ENCODE measurements at places on chromosomes 7 and 10.
A peak's percentile ranks its signal among the peaks of the same experiment; 100 is the strongest.

GRCh38 chr10:114174695-114175188 is 739 bp upstream of the CCDC186 start:
- DNase-seq = peak; percentile 69

- no peak for DNase-seq
Measured at GRCh38 chr10:48842231-48842630, 97.4 kb downstream of the LRRC18 start.

- DNase-seq = no peak
Measured at GRCh38 chr7:1815051-1815481, 145.0 kb downstream of the ELFN1 start.

- no peak for DNase-seq
Measured at GRCh38 chr7:2802504-2803341, 41.4 kb downstream of the GNA12 start.

DNA sequence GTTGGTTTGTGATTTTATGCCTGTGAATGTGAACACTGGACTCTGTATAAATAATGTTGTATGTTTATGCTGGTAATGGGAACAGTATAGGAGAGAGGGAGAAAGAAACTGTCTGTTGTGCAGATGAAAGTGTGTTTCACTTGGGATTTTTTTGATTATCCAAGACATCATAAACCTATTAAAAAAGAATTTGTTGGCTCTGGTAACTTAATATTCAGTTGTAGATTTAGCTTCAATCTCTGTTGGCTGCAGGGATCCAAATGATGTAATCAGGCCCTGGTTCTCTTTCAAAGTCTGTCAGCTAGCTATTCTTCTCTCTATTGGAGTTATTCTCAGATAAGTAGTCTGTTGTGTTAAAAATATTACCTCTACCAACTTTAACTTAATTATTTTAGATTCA is 168.8 kb upstream of the RHOBTB1 start:
- DNase-seq = no peak

GRCh38 chr7:150402671-150403321 is 23.7 kb downstream of the ZNF775 start:
- no peak for DNase-seq

- DNase-seq = no peak
Measured at GRCh38 chr10:129550076-129550475, 83.0 kb downstream of the MGMT start.

DNA sequence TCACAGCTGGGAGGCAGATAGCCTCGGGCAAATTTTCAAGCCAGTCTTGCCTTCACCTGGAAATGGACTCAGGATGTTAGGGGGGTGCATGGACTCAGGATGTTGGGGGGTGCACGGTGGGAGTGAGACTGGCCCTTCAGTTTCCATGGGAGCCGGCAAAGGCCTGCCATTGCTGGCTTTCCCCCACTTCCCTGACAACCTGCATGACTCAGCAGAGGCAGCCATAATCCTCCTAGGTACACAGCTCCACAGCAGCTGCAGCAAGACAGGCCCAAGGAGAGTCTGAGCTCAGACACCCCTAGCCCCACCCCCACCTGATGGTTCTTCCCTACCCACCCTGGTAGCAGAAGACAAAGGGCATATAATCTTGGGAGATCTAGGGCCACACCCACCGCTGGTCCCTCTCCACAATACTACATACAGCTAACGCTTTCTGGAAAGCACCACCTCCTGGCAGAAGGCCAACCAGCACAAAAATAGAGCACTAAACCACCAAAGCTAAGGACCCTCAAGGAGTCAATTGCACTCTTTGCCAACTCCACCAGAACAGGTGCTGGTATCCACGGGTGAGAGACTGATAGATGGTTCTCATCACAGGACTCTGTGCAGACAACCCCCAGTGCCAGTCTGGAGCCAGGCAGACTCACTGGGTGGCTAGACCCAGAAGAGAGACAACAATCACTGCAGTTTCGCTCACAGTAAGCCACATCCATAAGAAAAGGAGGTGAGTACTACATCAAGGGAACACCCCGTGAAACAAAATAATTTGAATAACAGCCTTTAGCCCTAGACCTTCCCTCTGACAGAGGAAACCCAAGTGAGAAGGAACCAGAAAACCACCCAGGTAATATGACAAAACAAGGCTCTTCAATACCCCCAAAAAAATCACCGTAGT is 18.3 kb downstream of the C7orf25 start:
- DNase-seq = no peak

DNA sequence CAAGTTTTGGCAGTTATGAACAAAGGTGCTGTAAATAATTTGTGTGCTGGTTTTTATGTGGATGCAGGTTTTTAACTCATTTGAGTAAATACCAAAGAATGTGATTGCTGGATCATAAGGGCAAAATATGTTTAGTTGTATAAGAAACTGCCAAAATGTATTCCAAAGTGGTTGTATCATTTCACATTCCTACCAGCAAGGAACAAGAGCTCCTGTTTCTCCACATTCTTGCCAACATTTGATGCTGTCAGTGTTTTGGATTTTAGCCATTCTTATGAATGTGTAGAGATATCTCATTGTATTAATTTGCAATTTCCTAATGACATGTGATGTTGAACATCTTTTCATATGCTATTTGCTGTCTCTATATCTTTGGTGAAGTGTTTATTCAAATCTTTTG is 207.3 kb upstream of the LRGUK start:
- no peak for DNase-seq

GRCh38 chr10:110619514-110620397 is 24.4 kb upstream of the RBM20 start:
- no peak for DNase-seq

DNA sequence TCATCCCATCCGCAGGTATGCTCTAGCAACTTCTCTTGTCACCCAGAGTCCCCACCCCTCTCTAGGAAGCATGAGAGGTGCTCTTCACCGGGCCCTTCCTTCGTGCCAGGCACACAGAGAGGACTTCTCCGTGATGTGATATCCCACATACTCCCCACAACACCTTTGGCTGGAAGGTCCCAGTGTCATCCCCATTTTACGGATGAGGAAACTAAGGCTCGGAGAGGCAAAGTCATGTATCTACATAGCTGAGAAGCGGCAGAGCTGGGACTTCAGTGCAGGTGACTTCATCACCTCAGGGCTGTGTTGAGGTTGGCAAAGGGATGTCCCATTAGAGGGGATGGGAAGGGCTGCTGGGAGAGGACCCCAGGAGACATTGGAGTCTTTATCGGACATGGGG is 15.4 kb downstream of the TMEM270 start:
- no peak for DNase-seq

DNA sequence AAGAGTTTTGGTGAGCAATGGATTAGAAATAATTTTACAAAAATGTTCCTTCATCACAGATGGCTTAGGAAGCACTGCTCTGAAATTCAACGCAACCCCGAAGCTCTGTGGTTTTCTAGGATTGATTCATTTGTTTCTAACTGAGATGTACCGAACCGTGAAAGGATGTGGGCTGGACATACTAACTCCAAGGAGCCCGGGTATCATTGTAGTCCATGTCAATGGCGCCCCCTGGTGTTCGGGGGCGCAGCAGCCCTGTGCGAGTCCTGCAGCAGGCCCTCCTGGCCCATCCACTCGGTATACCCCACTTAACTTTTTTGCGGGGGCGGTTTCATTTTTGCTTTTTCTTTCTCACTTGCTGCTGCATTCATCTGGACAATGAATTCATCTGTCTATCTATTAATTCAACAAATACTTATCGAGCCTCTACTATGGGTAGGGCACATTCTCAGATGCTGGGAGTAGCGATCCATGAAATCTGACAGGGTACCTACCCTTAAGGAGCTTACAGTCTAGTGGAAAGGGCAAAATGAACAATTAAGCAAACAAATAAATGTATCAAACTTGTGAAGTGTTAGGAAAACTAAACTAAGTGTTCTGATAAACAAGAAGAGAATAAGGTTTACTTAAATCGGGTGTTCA is 25.2 kb upstream of the ITPRID1 start:
- peak; percentile 48 for DNase-seq
